Activated naive CD8-positive, alpha-beta T cell treated with anti-CD3 and anti-CD28 coated beads, Interleukin-2, amount 10 ng/mL, durations not matched to agents 7 days and 5 days (primary cell): ENCODE measurements at places on chromosomes 5 and 9. TPM values are rescaled to one million over a fixed set of nuclear protein-coding genes. Genes with fewer than 3 reads are reported as not detected.

DNA sequence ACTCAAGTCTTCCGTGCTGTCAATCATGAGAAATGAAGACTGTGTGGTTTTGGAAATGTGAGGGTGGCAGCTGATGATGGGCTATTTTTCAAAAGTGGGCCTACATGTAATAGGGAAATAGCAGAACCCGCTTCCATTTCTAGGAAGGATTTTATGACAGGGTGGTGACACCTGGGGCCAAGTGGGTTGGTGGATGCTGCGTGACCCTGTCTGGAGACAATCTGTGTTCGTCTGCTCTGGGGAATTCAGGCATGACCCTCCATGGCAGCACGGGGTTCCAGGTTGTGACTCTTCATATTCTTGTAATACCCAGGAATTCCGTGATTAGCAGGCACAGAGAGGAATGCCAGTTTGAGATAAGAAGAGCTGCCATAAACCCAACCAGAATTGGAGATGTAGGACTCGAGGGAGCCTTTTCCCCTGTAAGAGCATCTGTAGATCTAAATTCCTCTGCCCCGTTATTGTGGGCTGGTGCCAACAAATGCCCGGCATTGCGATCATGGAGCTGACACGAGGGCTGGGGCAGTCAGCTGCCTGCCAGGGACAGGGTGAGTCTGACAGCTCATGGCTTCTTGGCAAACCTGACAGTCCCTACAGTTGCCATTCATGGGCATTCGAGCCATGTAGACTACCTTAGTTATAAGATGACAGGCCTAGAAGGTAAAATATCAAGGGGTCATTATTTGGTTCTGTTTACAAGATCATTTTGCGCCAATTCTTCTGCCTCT lies 279.7 kb downstream of the GADD45G start:
- no peak for DNase-seq

- DNase-seq: no peak
Measured at GRCh38 chr5:33903118-33903517, 11.3 kb upstream of the ADAMTS12 start.

DNA sequence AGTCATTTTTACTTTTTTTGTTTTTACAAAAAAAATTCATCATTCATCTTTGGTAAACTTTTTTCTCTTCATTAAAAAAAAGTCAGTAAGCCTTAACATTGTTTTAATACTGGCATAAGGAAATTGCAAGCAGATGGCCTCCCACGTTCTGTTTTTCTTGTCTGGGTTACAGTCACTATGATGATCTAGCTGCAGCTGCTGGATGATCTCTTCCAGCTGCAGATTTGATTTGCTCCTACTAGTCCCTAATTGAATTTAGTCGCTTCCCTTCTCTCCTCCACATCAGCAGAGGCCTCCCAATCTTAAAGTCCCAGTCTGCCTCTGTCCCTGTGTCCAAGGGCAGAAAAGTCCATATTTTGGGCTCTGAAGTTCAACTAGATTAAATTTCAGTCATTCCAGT lies 106.8 kb upstream of the PTGER4 start:
- no peak for DNase-seq

- DNase-seq: no peak
Measured at GRCh38 chr9:136045595-136046553, 49.2 kb downstream of the NACC2 start.

DNA sequence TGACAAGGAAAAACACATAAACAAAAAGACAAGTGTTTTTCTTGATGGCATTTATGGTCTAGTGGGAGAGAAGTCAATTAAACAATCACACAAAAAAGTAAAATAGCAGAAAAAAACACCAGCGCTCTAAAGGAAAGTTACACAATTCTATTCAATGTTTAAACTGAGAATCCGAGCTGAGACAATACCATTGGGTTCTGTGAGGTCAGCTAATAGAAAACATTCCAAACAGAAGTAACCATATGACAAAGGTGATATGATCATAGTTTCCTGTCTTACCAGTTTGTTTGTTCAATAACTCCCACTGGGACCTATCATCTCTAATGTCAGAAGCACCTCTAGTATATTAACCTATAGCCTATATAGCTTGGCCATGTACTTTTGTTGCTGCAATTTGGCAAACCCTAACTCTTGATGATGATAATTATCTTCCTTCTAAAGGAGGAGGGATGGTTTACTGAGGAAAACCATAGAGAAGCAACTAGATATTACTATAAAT lies 1030.0 kb downstream of the CDH12 start:
- DNase-seq: no peak

Gene ADAMTSL2
- total RNA-seq: 0.20 TPM
